BE2C (cell line): ENCODE measurements at places on chromosomes 2 and 18.

DNA sequence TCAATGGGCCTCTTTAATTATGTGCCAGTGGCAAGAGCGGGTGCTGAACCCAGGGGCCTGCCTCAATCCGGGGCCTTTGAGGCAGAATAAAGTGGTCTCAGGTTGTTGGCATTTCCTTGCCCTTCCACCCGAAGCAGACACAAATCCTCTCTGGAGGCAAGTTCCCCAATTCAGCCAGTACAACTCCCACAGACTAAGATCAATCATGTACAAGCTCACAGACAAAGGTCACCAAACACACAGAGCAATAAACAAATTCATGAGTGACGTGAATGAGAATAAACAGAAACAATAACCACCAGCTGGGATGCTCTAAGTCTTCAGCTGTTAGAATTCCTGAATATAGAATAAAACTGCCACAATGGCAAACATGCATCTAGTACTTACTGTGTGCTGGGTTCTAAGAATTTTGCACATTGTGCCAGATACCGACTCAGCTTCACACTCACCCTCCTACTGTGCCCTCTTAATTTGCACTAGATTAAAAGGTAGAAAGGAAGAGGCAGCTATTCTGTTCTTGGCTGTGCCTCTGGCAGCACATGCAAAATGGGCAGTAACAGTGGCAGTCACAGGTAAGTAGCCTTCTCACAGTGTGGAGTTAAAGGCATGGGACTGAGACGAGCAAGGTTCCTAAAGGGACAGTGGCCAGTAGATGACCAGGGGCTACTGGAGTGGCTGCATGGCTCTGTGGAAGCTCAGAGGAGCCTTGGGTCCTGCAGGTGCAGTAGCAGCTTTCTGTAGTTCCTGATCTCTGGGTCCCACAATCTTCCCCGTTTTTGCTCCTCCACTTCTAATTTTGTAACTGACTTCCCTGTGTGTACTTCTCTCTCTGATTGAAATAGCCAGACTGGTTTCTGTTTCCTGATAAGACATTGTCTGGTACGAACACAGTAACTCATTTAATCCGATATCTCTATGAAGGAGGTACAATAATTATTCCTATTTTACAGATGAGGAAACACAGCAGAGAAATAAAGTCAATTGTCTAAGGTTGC lies 34.6 kb upstream of the IL1B start:
- no peak for DNase-seq

DNA sequence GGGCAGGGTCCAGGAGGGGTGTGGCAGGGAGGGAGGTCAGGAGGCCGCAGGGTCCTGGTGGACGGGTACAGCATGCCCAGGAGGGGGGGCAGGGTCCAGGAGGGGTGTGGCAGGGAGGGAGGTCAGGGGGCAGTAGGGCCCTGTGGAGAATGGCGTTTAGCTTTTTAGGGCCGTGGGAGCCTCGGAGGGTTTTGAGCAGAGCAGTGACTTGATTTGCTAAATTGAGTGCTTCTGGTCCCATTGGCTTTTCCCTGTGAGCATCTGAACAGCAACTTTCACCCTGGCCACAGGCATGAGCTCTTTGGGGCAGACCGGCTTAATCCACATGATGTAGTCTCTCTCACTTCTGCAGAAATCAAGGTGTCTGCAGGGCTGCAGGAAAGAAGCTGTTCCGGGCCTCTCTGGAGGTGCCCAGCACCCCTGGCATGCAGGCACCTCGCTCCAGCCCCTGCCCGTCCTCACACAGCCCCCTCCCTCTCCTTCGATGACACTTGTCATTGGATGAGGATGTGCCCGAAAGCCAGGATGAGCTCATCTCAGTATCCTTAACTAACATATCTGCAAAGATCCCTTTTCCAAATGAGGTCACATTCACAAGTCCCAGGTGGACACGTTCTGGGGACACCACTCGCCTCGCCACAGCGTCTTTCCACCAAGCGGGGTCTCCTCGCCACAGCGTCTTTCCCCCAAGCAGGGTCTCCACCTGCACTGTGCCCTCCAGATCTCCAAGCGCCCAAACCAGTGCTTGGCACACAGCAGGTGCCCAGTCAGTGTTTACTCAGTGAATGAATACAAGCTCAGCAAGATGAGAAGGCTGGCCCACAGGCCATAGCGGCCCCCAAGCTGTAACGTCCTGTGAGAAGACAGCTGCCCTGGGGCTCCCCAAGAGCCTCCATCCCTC lies 94.0 kb downstream of the NDUFA10 start:
- DNase-seq: peak; percentile 2

DNA sequence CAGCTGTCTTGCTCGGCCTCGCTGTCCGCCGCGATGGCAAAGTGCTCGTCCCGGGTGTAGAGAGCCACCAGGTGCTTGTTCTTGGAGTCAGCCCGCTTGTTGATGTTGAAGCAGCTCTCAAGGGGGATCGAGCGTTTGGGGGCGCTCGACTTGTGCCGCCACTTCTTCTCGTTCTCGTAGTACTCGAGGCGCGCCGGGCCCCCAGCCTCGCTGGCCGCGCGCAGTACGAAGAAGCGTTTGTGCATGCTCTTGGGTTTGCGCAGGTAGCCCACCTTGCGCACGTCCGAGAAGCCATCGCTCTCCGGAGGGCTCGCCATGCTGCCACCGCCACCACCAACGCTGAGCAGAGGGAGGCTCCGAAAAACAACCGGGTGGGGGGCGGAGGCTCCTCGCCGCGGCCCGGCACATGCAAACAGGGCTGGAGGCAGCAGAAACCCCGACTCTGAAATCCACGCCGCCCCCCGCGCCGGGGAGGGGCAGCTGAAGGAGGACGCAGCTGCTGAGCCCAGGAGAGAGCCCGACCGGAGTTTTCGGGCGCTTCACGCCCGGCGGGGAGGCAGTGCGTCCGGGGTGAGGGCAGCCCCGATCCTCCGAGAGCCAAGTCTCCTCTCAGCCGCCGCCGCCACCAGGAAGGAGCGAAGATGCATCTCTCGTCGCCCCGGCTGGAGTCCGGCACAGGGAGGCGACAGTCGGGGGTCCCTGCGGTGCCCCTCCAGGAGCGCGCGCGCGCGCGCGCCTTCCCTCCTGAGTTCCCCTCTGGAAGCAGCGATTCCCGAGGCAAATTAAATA lies 1.0 kb downstream of the IRS1 start:
- peak; percentile 24 for DNase-seq

- DNase-seq: no peak
Measured at GRCh38 chr2:77999376-77999775, 477.2 kb upstream of the LRRTM4 start.

GRCh38 chr2:10412380-10412779 lies 35.7 kb downstream of the ODC1 start:
- peak; percentile 61 for DNase-seq

DNA sequence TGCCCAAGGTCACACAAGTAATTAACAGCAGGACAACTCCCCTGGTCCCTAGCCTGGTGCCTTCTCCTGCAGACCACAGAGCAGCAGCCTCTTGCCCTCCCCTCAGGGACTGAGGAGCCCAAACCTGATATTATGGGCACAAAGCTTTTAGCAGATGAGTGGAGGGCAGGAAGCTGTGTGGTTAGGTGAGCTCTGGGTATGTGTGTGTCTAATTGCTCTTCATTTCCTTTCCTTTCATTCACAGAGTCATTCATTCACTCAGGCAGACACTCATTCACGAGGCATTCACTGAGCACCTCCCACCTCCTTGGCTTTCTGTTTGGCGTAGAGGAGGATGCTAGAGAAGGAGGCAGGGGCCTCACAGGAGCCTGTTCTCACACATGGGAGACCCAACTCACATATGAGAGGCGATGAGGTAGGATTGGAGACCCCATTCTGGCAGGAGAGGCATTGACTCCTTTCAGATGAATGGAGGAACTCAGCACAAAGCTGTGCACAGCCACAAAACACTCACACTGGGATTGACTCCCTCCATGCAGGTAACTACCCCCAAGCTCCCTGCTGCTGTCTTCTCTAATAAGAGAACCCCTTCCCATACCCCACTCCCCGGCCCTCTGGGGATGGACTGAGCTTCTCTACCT lies 306.8 kb upstream of the SKOR2 start:
- DNase-seq: no peak

DNA sequence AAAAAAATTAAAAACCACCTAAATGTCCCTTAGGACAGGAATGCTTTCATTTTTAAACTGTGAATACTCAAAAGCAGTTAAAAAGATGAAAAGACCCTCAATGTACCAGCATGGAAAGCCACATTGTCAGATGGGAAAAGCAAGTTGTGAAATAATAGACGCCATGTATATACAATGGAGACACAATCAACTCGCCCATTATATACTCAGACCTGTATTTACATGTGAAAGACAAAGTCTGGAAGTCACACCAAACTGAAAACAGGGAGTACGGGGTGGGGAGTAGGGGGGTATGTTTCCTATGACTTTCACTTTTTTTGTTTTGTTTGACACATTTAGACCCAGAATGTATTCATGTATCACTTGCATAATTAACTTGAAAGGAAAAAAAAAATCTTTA lies 75.6 kb downstream of the CELF4 start:
- DNase-seq: no peak

GRCh38 chr2:191645434-191646162 lies 32.3 kb upstream of the NABP1 start:
- DNase-seq: no peak

- peak; percentile 23 for DNase-seq
Measured at GRCh38 chr2:105287692-105288091, 41.8 kb downstream of the TGFBRAP1 start.

DNA sequence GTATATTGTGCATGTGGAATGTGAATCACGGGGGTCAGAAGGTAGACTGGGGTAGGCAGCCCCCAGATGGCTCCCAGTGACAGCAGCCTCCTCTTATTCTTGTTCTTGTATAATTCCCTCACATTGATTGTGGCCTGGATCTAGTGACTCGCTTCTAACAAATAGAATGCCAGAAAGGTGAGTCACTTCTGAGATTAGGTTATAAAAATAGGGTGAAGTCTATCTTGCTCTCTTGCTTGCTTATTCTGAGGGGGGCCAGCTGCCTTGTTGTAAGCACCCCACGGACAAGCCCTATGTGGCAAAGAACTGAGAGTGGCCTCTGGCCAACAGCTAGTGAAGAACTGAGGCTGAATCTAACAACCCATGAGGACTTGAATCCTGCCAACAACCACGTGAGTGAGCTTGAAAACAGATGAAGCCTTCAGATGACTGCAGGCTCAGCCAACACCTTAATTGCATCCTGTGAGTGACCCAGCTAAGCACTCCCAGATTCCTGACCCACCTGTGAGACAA lies 15.6 kb upstream of the RMND5A start:
- DNase-seq: no peak

GRCh38 chr2:69462780-69463179 lies 25.5 kb upstream of the NFU1 start:
- DNase-seq: no peak

DNA sequence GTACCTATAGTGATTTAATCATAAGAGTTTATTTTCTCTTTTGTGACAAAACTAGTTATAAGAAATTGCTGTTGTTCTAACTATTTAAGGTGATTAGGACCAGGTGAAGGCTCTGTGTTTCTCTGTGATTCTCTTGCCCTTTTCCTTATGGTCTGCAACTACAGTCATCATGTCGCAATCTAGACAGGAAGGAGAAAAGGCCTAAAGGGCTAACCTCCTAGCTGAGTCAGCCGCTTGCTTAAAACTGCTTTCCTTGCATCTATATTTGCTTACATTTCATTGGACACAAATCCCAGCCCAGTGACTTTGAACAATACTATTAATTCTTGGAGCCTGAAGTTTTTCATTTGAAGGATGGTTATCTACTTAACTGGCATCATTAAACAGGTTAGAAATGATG lies 93.1 kb downstream of the PIK3C3 start:
- DNase-seq: no peak

DNA sequence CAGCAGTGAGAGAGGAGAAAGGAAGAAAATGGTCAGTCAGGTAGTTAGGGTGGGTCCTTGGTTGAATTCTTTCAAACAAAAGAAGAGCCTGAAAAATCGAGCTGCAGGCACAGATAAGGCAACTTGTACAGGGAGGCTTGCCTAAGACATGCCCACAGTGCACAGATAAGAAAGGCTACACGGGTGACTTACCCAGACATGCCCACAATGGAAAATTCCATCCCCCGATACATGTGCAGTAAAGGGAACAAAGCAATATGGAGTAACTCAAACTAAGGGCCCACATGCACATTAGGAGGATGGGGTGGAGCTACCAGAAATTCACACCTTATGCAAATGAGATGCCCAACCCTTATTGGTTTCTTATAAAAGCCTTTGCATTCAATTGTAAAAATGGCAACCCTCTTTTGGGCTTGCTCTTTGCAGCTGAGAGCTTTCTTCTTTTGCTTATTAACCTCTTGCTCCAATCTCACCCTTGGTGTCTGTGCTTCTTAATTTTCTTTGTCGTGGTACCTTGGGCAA lies 110.3 kb upstream of the RMP24 start:
- no peak for DNase-seq

GRCh38 chr2:120959426-120959825 lies 223.8 kb downstream of the GLI2 start:
- no peak for DNase-seq

GRCh38 chr2:229591611-229592010 lies 122.7 kb downstream of the DNER start:
- no peak for DNase-seq

- no peak for DNase-seq
Measured at GRCh38 chr2:43568228-43568627, 27.6 kb downstream of the THADA start.

- DNase-seq: no peak
Measured at GRCh38 chr2:136238286-136239078, 120.5 kb upstream of the CXCR4 start.

DNA sequence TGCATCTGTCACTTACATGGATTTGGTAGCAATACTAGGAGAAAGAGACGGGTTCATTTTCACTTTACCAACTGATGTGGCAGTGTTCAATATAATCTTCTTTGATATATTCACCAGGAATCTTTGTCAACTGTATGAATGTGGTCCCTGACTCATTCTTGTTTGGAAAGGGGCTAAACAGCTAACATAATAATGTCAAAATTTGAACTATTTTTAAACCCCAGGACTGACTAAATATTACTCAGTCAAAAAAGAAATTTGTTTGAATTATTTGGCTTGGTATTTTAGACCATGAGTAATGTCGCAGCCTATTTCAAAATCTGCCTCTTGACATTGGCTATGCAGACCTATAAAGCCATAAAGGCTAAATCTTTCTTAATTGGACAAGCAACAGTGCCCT lies 413.7 kb upstream of the RGPD4 start:
- DNase-seq: no peak

DNA sequence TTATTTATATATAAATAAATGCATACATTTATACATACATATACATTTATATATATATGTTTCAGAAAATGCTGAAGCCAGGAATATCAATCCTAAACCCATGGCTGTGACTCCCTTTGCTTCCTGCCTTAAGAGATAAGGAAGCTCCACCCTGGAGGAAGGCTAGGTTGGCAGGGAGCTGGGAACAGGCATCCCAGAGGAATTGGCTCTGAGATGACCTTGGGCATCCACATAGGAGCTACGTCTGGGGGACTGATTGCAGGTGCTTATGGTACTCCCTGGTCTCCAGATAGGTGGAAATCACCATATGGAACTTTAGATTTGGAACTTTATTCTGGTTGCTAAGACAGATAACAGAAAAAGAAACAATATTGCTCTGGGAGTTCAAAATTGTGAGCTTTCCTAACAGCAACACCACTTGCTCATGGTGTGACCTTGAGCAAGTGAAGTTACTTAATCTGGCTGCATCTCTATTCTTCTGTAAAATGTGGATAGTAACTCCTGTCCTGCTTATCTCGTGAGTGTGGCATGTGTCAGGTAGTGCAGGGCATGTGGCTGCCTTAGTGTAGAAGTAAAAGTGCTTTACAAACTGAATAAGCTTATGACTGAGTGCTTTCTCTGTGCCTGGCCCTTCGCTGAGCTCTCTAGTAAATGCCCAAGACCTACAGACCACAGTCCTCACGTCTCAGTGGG lies 341.0 kb downstream of the MEIS1 start:
- peak; percentile 5 for DNase-seq
